Left renal cortex interstitium (tissue), 4 donors: ENCODE measurements at places on chromosomes 11 and 22. TPM values are rescaled to one million over a fixed set of nuclear protein-coding genes. Genes with fewer than 3 reads are reported as not detected.

GRCh38 chr22:37162221-37163095, 12.7 kb upstream of the IL2RB start:
- no peak for DNase-seq

GRCh38 chr11:33543823-33544222, 156.8 kb downstream of the C11orf91 start:
- no peak for DNase-seq

- DNase-seq = no peak
Measured at GRCh38 chr11:23112390-23112789, 252.1 kb upstream of the CCDC179 start.

DNA sequence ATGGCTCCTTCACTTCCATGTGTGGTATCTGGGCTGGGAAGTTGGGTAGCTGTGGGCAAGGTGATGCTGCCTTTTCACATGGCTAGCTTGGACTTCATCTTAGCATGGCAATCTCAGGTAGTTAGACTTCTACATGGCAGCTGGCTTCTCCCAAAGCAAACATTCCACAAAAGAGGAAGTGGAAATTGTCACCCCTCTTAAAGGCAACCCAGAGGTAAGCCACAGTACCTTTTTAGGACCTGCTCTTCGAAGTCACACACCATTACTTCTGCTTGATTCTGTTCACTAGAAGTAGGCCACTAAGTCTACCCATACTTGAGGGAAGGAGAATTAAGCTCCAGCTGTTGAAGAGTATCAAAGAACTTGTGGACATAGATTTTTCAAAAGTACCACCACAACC, 25.9 kb downstream of the TUG1 start:
- DNase-seq = no peak

DNA sequence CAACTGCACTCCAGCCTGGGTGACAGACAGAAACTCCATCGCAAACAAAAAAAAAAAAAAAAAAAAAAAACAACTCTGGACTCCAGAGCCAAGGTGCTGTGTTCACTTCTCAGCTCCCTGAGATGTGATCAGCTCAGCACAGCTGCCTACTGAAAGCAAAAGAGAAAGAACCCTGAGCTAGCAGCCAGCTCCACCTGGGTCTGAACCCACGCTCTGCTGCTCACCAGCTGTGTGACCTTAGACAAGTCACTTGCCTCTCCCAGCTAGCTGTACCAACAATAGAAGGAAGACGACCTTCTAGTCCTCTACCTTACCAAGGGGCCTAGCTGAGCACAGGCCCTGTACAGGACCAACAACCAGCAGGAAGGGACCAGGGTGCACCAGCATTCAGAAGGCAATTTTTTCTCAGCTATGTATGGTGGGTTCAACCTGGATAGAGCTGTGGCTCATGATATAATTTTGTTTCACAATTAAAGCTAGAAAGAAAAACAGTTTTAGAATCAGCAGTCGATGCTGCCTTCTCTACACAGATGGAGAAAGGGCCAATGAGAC, 3.8 kb downstream of the DGCR2 start:
- DNase-seq = no peak

The FGF19 gene
- 1.7 TPM for polyA plus RNA-seq

The ARHGAP20 gene
- 3.9 TPM for polyA plus RNA-seq

- no peak for DNase-seq
Measured at GRCh38 chr22:45131749-45132148, 32.0 kb upstream of the NUP50 start.

The ZFPL1 gene
- polyA plus RNA-seq = 27.9 TPM

DNA sequence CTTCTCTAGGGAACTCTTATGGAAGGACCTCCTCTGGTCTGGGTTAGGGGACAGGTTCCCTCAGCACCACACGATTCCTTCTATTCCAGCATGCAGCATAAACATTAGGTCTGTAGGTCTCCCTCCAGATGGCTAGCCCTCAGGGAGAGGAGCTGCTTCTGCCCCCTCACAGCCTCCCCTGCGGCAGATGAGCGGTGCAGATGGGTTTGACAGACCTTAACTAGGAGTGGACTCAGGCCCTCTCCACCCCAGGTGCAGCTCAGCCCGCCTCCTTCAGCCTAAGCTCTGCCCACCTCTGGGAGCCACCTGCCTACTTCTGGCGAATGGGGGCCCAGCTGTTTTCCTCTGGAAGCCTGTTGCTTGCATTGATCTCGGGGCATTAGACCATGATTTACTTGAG, 55.7 kb upstream of the EIF3D start:
- no peak for DNase-seq

The KRTAP5-11 gene
- polyA plus RNA-seq = not detected

The ETS1 gene
- polyA plus RNA-seq = 80.3 TPM

The TEAD1 gene
- polyA plus RNA-seq = 90.6 TPM

GRCh38 chr11:123047947-123048293, 14.0 kb downstream of the HSPA8 start:
- no peak for DNase-seq

The CYP2D6 gene
- polyA plus RNA-seq = 2.2 TPM

- DNase-seq = no peak
Measured at GRCh38 chr22:22756109-22756508, 111.7 kb downstream of the GGTLC2 start.

DNA sequence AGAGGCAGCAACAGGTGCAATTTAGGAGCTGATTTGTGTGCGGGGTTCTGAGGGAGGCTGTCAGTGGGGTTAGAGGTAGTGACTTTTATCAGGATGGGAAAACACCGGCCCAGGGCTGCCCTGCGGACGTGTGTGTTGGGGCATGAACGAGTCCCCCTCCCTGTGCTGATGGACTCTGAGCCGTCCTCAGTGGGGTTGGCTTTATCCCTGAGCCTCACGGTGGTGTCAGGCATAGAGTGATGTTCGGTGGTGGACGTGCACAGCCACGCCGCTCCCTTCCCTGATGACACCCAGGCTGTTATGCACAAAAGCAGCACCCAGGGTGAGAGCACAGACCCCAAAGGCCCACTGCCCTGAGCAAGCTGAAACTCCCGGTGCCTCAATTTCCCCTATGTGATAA, 809.1 kb downstream of the BRD1 start:
- DNase-seq = no peak

The USH1C gene
- 59.3 TPM for polyA plus RNA-seq

- DNase-seq = no peak
Measured at GRCh38 chr11:114132944-114133394, 73.5 kb downstream of the ZBTB16 start.

GRCh38 chr11:4105916-4106315, 11.3 kb downstream of the RRM1 start:
- no peak for DNase-seq

DNA sequence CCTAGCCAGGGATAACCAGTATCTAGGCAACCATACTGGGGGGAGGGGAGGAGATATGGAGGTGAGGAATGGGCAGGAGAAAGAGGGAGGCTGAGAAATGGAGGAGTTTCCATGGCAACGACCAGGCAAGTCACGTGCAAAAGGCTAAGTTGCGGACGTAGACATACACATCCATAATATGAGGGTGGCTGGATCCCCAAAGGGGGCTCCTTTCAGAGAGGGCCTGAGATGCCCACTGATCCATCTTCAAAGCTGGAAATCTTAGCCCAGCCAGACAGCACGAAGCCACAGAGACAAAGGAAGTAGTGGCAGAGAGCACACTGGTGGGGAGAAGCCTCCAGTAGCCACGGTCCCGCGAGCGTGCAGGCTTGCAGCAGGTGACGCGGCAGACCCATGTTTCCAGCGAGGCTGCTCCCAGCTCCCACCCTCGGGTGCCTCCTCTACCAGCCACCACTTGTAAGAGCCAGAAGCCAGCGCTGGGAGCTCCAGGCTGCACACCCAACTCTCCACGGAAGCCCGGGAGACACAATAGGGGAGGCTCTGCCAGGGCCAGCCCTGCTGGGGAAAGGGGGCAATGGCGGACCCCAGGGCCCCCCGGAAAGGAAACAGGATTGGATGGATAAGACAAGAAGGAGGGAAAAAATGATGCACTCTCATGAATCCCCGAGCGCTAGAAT, 938 bp downstream of the FXYD6 start:
- DNase-seq = no peak

The OR8D1 gene
- polyA plus RNA-seq = not detected

DNA sequence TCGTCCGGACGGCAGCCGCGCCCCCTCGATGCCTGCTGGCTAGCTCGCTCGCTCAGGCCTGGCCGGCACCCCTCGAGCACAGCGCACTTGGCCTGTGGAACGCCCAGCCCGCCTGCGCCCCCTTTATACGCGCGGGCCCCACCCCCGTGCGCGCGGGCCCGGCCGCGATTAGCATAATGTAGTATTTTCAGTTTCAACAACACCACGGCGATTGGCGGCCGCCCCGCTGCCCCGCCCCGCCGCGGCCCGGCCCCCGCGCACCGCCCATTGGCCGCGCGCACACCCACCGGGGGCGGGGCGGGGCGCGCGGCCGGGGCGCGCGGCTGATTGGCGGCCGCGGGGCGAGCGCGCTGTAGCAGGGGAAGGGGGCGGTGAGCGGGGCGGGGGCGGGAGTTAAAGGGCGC, at the start of gene CDKN1C:
CDKN1C (minus strand) TSS at position 98 of the 404 bp plus-strand sequence. CDS start 319 bp downstream, outside the sequence.
- no peak for DNase-seq

GRCh38 chr11:59857439-59858434, 8.6 kb downstream of the TCN1 start:
- DNase-seq = no peak

The MAJIN gene
- polyA plus RNA-seq = 0.73 TPM

- no peak for DNase-seq
Measured at GRCh38 chr11:75246006-75246670, 5.6 kb downstream of the TPBGL start.

The CLDN5 gene
- 51.8 TPM for polyA plus RNA-seq

GRCh38 chr11:61598886-61599868, 18.3 kb upstream of the SYT7 start:
- DNase-seq = no peak

The NCR3LG1 gene
- 1.1 TPM for polyA plus RNA-seq

GRCh38 chr11:33944693-33945424, 53.0 kb upstream of the LMO2 start:
- no peak for DNase-seq

- DNase-seq = no peak
Measured at GRCh38 chr11:74157169-74157568, 13.6 kb downstream of the C2CD3 start.
